CMK (cell line): ENCODE measurements at places on chromosomes 16 and 17.

DNA sequence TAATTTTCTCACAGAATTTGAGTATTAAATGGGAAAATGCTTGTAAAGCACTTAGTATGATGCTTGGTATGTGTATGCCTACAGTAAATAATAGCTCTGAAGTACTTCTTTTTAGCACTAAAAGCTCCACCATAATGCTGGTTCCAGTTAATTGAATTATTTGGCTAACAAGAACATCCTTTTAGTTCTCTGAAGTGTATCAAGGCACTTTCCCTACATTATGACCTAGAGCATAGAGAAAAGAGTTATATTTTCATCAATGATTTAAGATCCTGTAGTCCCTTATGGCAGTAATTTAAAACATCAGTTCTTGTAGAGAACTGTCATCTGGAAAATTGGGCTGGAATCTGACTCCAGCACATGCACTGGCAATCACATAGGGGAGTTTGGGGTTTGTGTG lies 21.9 kb upstream of the PHAF1 start:
- no peak for DNase-seq

GRCh38 chr16:79186196-79186595 lies 414.3 kb downstream of the MAF start:
- DNase-seq: no peak

DNA sequence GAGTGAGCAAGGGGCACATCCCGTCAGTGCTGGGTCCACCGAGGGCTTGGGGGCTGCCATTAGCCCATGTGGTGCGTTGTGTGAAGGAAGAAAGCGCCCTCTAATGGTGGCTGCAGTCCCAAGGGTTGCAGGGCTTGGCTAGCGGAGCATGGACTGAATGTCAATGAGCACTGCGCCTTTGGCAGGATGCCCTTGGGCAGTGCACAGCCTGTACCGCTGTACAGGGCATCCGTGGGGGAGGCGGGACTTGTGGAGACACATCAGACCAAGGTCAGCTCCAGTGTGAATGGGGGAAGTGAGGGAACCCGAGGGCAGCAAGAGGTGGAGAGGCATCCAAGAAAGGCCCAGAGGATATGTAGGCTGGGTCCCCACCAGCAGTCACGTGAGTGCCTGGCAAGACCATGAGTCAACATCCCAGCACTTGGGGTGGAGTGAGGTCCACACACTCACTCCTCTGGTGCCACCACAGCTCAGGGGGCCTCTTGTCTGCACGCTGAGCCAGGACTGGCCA lies 75.5 kb upstream of the MED9 start:
- no peak for DNase-seq

DNA sequence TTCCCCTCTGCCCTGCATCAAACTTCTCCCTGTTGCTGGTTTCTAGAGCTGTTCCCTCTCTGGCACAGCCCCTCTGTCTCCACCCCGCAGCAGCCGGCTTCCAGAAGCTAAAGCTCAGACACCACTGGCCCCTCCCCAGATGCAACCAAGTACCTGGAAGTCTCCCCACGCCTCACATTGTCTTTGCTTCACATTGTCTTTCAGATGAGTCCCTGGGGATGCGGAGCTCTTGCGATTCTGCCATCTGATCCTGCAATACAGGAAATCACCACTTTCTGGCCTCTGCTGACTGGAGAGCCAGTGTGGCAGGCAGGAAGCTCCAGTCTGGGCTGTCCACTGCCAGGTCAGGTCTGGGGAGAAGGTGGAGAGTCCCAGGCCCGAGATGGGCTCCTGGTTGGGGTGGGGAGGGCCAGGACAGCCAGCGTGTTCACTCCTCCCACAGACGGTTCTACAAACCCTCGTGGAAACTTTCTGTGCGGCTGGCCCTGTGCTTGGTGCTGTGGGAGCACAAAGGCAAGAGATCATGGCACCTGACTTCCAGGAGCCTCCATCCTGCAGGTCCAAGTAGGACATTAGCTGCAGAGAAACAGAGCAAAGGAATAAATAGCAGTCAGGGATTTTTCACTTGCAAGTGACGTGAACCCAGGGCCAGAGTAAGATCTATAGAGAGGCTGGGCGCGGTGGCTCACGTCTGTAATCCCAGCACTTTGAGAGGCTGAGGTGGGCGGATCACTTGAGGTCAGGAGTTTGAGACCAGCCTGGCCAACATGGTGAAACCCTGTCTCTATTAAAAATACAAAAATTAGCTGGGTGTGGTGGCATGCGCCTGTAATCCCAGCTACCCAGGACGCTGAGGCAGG lies 47.9 kb upstream of the MAP3K14 start:
- DNase-seq: no peak

DNA sequence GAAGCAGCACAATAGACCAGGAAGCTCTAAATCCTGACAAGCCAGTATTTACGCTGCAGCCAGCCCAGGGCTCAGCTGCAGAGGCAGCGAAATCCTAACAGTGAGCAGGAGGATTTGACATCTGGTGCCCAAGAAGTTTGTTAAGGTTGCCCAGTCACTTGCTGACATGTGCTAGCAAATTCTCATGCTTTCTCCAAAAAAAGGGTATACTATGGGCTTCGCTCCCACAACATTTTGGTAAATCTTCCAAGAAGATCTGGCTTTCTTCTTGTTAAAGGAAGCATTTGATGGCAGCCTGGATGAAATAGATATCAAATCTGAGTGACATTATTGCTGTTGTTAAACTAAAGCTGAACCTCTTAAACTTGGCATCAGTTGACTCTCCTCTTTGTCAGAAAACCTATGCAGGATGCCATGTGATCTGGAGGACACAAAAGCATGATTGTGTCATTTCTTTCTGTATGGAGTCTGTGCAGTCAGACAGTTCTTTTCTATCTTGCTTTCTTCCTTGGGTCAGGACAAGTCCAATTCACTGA lies 949.7 kb upstream of the RBFOX1 start:
- DNase-seq: no peak

GRCh38 chr16:26970292-26970691 lies 96.4 kb upstream of the C16orf82 start:
- no peak for DNase-seq

- DNase-seq: no peak
Measured at GRCh38 chr17:10112962-10113361, 85.4 kb downstream of the GAS7 start.

DNA sequence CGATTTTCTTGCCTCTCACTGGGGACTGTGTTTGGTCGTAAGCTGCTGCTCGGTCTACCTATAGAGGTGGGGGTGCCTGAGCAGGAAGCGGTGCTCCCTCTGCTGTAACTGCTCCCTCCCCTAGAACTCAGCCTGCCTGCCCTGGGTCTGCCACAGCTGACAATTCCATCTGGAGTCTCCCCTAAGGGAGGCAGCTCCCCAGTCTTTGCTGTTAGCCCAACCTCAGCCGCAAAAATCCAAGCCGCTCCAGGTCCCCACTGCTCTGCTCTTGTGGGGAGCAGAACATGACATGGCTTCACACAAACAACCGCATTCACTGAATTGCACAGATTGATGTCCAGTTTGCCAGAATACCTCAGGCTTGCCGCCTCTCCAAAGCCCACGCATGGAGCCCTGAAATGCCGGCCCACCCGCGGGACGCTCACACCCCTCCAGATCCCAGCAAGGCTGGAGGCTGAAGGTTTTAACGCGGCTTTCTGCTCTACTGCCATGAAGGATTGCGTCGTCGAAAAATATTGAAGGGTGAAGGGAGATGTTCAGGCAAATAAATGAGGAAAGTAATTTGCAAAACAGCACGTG lies 221.5 kb upstream of the FOXF1 start:
- DNase-seq: no peak
